Hepatic stellate cell (primary cell): ENCODE measurements at places on chromosomes 4 and X.

DNA sequence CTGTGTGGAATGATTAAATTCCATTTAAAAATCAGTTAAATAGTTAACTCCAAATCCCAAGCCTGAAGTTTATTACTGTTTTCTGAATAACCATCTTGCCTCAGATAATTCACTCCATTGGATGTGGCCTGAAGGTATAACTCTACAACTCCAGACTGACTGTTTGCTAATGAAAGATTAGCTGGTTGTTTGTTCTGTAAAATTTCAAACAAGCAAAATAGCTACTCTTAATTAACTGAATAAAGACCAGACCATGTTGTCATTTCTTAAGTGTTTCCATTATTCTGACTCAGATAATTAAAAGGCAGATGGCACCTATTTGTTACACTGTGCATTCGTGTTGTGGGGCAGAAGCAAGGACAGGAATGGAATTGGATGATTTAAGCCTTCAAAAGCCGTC lies 78.5 kb upstream of the DDIT4L start:
- DNase-seq: no peak

DNA sequence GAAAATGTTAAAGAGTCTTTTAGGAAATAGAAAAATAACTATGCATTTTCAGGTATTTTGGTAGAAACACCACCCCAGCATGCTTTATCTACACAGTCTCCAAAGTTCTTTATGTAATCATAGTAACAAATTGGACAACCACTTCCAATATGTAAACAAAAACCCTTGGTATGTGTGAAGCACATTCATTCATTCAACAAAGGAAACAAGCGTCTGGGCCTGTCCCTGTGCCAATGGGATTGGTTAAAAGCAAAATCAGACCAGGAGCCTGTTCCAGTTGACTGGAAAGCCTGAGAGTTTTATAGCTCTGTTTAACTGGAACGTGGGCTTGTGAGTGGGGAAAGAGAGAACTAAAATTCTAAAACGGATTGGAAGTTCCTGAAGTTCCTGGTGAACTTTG lies 41.3 kb upstream of the TENM3 start:
- DNase-seq: no peak

DNA sequence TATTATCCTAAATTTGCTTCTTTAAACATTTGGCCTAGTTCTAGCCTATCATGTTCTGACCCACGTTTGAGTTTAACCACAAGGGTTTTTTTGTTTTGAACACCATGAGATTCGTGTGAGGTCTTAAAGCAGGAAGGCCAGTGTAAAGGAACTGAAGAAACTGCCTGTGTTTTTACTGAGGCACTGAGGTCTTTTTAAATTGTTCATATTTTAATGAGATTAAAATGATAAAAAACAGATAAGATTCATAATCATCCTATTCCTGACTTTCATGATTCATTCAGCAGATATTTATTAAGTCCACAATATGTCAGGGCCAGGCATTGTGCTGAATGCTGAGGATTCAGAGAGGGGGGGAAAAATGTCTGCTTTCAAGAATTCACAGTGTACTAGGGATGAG lies 3.2 kb downstream of the RPS6KA3 start:
- no peak for DNase-seq

- no peak for DNase-seq
Measured at GRCh38 chr4:40848251-40848650, 98.5 kb downstream of the NSUN7 start.

DNA sequence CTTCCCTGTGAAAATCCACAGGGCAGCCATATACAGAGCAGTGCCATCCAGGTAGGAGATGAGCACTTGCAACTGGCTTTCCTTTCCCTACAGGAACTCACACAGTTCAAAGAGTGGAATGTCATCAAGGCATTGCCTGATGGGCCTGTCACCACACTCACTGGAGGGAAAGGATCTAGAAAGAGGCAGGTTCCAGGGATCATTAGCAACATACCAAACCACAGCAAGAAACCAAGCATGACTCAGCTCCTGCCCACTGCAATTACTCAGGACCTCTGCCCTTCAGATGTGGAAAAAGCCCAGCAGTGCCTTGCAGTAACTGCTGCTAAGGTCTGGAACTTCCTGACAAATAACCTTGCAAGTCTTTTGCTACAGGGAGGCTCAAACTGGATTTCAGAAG lies 101.2 kb downstream of the ZNF674 start:
- DNase-seq: peak; percentile 55

GRCh38 chr4:158875026-158875425 lies 106.2 kb downstream of the FNIP2 start:
- no peak for DNase-seq

- no peak for DNase-seq
Measured at GRCh38 chr4:42767669-42768068, 110.8 kb upstream of the ATP8A1 start.

- DNase-seq: no peak
Measured at GRCh38 chrX:110043506-110043905, 40.6 kb downstream of the TMEM164 start.

DNA sequence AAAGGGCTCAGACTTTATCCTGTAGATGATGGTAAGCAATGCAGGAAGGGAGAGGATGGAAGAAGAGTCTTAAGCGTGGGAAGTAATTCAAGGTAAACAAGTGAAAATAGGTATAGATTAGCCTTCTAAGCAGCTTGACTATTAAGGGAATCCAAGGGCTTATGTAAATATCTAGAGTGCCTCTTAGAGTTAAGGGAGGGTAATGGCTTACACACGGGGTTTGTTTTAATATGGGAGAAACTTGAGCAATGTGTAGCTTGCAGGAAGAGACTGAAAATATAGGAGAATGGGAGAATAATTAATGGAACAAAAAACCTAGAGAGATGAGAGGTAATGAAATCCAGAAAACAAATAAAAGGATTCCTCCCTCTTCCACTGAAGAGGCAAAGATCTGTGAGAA lies 12.8 kb upstream of the SAP30 start:
- no peak for DNase-seq

GRCh38 chrX:46209768-46210167 lies 335.5 kb downstream of the ZNF674 start:
- no peak for DNase-seq

GRCh38 chr4:17526695-17527477 lies 11.9 kb downstream of the CLRN2 start:
- no peak for DNase-seq

DNA sequence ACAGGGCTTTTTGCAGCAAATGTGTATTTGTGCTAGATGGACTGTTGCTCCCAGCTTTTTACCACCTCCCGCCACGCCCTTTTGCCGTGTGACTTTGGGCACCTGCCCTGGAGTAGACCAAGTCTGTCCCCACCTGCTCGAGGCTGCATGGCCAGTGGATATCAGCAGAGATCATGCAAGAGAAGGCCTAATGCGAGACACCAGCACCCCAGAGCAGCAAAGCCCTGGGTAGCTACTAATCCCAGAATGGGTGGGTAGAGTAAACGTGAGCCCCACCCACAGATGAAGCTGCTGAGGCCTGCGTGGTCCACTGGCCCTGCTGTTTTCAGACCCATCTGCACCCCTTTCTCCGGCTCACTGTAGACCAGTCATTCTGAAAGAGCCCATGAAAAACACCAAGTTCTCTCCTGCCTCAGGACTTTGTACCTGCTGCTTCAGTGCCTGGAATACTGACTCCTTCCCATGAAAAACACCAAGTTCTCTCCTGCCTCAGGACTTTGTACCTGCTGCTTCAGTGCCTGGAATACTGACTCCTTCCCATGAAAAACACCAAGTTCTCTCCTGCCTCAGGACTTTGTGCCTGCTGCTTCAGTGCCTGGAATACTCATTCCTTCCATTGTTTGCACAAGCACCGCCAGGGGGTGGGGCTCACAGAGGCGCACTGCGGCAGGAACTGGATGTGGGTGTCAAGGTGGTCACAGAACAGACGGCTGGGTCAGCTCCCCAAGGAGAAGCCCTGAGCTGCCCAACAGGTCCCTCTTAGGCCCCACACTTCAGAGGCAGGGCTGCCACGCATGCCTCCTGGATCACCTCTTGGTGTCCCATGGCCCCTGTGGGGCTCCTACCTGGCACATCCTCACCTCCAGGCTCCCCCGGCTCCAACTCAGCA lies 5.1 kb upstream of the TNIP2 start:
- no peak for DNase-seq

DNA sequence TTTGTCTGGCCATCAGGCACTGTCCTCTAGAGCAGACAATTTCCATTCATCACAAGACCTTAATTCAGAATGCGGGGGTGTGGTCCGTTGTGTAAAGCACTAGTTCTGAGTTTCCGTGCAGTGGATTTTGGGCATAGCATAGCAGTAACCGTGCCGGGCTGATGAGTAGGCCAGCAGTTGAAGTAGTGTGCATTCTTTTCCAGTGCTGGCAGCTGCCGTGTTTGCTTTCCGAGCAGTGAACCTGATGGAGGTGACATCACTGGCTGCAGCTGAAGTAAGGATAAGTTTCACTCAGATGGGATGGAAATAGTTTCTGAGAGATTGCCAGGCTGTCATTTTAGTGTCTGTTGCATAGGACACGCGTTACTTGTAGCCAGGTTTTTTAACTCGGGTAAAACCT lies 107.0 kb upstream of the STIM2 start:
- DNase-seq: no peak

DNA sequence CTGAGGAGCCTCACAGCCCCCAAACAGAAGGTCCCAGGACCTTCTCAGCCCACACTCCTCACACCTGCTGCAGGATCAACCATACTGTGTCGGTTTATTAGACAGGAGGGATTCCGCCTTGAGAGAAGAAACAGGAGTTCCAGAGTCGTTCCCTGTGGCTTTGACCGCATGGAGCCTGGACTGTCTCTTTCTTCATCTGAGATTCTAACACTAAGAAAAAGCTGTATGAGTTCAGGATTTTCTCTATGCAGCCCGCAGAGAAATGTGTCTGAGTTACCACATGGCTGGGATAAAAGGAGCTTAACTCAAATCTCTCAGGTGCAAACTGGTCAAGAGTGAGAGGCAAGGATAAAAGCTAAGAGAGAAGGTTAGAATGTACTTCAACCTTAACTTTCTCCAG lies 126.7 kb downstream of the AFAP1 start:
- DNase-seq: no peak

GRCh38 chrX:7216981-7217587 lies 69.1 kb upstream of the PUDP start:
- no peak for DNase-seq

DNA sequence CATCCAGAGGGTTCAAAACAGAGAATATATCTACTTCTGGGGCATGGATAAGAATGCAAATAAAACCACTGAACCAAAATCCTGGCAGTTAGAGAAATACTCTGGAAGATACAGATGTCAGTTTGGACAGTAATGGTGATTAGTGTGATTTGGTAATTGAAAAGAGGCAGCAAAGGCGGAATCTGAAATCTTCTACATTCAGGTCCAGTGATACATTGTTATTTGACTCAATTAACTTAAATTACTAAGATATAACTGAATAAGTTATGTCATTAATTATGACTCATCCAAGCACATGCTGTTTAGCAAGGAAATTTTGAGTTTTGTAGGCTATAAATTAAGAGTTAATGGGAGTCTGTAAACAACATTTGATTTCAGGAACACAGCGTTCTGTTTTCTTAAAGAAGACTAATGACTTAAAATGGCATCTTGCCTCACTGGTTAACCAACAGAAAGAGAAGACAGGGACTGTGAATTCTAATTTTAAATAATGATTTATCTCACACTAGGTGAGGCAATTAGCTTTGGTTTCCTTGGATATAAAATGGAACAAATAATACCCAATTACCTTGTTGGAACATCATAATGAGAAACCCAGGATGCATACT lies 937.1 kb downstream of the PDHA2 start:
- DNase-seq: no peak

- peak; percentile 13 for DNase-seq
Measured at GRCh38 chr4:11698846-11699590, 270.3 kb upstream of the HS3ST1 start.

DNA sequence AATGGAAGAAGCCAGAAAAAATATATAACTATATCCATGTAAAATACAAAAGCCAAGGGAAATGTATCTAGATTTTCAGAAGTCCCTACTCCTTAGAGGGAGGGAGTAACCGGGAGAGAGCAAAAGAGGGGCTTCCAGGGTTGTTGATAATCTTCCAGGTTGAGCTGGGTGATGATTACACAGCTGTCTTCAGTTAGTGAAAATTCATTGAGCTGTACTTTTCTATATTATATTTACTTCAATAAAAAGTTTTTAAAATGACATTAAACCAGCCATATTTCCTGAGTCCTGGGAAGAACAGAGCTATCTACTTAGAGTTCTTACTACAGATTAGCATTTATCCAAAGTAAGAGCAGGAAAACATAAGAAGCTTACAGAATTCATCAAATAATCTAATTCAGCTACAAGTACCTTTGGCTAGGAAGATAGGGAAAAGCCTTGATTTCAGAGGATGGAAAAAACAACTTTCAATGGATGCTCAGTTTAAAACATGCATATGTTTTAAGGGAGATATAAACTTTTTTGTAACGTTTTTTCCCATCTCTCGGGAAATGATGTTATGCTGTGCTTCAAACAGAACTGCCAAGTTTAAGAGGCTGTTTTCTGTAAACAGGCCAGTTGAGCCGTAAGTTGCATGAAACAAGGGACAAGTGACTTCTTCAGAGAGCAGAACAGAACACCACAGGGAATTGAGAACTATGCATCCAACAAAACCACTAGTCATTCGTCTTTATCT lies 204.6 kb downstream of the SCFD2 start:
- no peak for DNase-seq

- DNase-seq: no peak
Measured at GRCh38 chrX:47960406-47960805, 43.4 kb downstream of the ZNF182 start.

DNA sequence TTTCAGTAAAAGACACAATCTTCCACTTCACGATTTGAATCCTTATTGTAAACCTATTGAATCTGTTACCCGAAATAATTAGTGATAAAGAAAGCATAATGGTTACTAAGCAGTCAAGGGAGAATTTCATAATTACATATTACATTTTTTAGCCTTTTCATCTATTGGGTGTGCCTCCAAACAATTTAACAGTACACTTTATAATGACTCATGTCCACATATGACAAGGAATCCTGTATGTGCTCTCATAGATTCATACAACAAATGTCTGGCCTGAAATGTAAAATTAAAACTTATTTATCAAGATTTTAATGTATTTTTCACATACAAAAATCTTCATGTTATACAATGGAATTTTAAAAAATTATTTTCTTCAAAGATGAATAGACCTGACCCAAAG lies 39.4 kb downstream of the PPP3CA start:
- DNase-seq: no peak

- peak; percentile 22 for DNase-seq
Measured at GRCh38 chrX:109347632-109348031, 134.3 kb downstream of the GUCY2F start.

- DNase-seq: no peak
Measured at GRCh38 chr4:37440501-37440900, 196.0 kb downstream of the NWD2 start.

DNA sequence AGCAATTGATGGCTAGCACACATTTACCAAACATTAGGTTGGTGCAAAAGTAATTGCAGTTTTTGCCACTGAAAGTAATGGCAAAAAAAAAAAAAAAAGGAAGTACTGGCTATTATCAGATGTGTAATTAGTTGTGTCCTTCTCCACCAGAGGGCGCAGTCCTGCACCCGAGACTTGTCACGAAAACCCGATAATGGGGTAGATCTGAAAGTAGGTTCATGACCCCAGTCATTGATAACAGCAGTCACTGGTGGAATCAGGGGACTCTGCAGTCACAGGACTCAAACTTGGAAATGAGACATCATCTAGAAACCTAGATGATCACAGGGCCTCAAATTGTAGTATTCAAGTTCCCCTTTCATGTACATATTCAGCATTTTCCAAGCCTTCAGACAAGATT lies 13.1 kb upstream of the ACOT9 start:
- DNase-seq: peak; percentile 30
